Glutamatergic neuron (in vitro differentiated cells): ENCODE measurements at places on chromosomes 5 and 9. TPM values are rescaled to one million over a fixed set of nuclear protein-coding genes. Genes with fewer than 3 reads are reported as not detected.

DNA sequence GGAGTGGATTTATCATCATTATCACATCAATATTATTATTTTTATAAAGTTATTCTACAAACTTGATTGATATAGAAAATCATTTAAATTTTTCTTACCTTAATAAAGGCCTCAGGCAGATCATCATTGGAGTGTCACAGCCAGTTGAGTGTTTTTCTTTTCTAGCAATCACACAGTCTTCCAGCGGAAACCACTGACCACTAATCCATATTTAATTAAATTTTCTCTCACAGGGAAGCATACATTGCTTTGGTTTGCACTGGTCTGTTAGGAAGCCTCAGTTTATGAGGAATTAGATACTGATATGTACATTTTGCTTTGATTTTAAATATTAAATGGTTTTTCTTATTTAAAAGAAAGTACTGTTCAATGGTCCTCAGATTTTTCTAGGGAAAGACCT, 6.7 kb downstream of the SPZ1 start:
- DNase-seq: no peak
- peaks cover 1% of the 10 kb centered on the region for H3K27me3 ChIP-seq
- H3K4me1 ChIP-seq: peaks cover 2% of the 10 kb centered on the region

DNA sequence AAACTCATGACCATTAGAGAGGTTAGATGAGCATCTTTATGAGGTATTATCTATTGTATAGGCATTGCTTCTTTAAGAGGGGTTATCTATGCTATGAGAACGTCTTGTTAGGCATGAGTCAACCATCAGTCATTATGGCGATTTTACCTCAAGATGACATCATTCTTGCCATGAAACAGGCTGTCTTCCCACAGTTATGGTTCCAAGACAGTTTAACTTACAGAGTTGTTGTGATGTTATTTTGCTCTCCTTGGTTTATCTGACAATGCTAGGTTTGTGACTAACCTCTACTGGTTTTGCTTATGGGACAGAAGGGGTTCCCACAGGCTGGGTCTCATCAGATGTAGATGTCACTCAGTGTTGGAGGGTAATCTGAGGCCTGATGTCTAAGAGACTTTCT, 1864.7 kb upstream of the ACO1 start:
- DNase-seq: no peak
- H3K4me3 ChIP-seq: no peak overlapping the region
- H3K36me3 ChIP-seq: no peaks in the 10 kb centered on the region
- H3K27ac ChIP-seq: no peak overlapping the region
- H3K27me3 ChIP-seq: no peaks in the 10 kb centered on the region
- peaks cover 3% of the 10 kb centered on the region for H3K4me1 ChIP-seq

DNA sequence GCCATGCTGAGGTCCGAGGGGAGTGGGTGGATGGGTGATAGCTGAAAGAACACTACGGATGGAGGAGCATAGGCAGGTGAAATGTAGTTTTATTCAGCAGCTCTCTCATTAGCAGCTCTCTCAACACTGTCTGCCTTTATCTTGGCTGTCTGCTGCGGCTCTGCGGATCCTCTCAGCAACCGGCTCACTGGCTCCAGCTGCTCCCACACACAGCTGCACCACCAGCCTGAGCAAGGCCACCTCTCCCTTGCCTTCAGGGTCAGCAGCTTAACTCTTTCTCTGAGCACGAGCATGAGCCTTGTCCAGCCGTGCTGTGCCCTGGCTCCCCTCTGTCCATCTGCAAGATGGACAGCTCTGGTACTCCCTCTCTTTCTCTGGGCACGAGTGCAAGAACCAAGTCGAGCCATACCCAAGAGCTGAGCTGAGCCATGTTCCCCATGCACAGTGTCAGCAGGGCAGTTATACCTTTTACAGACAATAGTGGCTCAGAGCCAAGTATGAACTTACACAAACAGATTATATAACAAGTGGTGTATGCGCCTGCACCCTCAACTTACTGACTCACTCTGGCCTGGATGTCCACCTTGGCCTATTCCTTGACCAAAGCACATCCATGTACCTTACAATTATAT, 108.5 kb downstream of the MACIR start:
- DNase-seq: peak; percentile 40
- no peaks in the 10 kb centered on the region for H3K4me1 ChIP-seq
- H3K36me3 ChIP-seq: peaks cover 10% of the 10 kb centered on the region
- H3K4me3 ChIP-seq: no peak overlapping the region

DNA sequence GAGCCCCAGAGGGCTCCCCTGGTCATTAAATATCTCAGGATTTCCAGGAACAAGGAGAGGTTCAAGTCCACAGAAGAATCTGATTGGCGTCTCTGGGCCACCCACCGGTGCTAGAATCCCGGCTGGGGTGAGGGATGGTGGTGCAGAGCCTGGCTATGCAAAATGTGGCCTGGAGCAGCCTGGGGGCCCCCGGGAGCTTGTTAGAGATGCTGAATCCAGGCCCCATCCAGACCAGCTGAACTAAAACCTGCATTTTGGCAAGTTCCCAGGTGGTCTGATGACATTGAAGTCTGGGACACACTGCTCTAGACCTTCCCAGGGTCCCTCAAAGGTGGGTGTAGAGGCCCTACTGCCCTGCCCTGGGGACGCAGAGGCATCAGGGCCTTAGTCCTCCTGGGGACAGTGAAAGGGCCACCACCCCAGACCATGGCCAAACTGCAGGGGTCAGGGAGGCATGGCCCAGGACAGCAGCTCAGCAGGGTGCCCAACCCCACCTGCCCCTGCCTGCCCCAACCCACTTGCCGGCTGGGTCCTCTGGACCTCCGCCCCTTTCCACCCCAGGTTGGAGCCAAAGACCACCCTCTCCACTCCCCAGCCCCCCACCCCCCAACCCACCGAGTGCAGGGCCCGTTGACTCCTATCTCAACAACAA, 34.7 kb downstream of the ADAMTS2 start:
- peaks cover 12% of the 10 kb centered on the region for H3K27me3 ChIP-seq
- H3K27ac ChIP-seq: no peak overlapping the region
- no peak overlapping the region for H3K4me3 ChIP-seq

The FCN2 gene
- not detected for total RNA-seq

DNA sequence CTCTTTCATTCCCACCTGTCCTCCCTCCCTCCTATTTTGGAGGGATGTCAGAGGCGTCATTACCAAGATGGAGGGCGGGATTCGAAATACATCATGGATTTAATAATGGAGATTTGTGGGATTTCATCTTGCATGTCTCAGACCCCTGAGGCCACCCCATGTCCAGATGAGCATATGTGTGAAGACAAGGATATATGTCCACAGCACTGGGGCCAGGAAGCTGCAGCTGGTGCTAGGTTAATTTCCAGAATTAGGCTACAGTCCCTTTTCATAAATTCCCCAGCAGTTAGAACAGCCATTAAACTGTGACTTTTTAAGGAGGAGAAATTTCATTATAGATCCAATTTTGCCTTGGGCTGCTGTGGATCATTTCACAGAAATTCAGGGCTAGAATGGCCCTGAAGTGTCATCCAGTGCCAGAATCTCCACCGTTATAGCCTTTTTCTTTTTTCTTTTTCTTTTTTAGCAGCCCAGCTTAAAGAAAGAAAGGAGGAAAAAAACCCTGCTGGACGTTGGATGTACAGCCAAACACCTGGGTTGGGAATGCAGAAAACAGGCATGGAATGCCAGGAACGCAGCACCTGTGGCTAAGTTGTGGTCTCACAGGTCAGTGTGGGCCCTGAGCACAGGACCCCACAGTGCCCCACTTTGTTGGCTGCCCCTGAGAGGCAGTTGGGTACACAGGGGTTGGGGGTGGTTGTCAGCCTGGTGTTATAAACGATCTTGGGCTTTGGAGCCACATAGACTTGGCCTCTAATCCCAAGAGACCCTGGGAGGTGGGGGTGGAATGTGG, 50.2 kb upstream of the CXCL14 start:
- H3K36me3 ChIP-seq: peaks cover 15% of the 10 kb centered on the region
- peaks cover 3% of the 10 kb centered on the region for H3K27me3 ChIP-seq
- H3K27ac ChIP-seq: no peak overlapping the region
- H3K4me3 ChIP-seq: no peak overlapping the region
- no peak for DNase-seq
- H3K4me1 ChIP-seq: no peaks in the 10 kb centered on the region

The TAF11L14 gene
- not detected for total RNA-seq

DNA sequence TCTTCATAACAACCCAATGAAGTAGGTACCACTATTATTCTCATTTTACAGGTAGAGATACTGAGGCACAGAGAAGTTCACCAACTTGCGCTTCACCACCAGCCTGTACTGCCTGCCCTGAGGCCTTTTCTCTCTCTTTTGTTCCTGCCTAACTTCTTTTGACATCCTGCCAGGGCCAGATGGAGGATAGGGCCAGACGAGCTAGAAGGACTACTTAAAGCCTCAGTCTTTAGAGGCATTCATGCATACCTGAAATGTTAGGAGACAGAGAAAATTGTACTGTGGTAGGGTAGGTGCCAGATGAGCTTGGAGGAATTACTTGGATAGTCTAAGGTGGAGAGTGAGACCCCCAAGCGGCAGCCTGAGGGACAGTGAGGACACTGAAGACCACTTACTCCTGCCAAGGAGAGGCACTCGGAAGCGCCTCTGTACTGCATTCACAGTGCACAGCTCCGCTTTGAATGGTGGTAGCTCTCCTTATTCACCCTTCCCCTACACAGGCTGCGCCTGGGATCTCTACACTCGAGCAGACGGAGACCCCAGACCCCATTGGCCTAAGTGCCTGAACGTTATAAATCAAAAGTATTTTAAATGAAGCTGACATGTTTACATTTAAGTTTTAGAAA, 6.2 kb upstream of the ORM1 start:
- H3K36me3 ChIP-seq: no peaks in the 10 kb centered on the region
- DNase-seq: no peak
- no peak overlapping the region for H3K4me3 ChIP-seq
- peaks cover 6% of the 10 kb centered on the region for H3K4me1 ChIP-seq
- no peak overlapping the region for H3K27ac ChIP-seq

DNA sequence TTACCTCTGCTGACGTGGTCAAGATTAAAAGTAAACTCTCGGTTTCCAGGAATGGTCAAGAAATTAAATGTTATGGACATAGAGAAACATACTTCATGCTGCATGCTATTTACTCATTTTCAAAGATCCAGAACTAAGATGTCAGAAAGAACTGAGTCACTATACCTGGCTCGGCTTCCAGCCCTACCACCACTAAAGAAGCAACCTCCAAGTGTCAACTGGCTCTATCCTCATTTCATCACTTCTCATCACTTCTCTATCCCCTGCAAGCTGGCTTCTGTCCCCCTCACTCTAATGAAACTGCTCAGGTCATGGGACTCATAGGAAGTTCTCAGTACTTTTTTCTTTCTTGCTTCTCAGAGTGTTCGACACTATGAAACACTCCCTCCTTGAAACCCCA, 116.2 kb downstream of the CDK5RAP2 start:
- no peak for DNase-seq
- H3K36me3 ChIP-seq: no peaks in the 10 kb centered on the region
- no peak overlapping the region for H3K27ac ChIP-seq

DNA sequence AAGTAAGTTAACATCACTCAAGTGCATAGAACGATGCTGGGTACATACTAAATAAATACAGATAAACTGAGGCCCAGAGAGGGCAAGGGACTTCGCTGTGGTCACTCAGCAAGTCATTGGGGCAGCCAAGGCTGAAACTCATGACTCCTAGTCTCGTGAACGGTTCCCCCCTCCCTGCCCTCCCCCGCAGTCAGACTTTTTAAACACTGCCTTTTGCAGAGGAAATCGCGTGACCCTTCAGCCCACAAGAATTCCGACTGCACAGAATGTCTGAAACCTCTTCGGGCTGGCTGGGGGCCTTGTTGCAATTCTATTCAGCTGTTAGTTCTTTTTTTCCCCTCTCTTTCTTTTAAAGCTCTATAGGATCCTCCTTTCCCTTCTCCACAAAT, 28.1 kb downstream of the NEK6 start:
- no peak overlapping the region for H3K4me3 ChIP-seq
- no peak for DNase-seq
- H3K36me3 ChIP-seq: no peaks in the 10 kb centered on the region
- no peaks in the 10 kb centered on the region for H3K4me1 ChIP-seq
- H3K27me3 ChIP-seq: no peaks in the 10 kb centered on the region
- no peak overlapping the region for H3K27ac ChIP-seq

- no peaks in the 10 kb centered on the region for H3K27me3 ChIP-seq
- no peak for DNase-seq
- H3K36me3 ChIP-seq: peaks cover 5% of the 10 kb centered on the region
- H3K27ac ChIP-seq: no peak overlapping the region
- H3K4me1 ChIP-seq: no peaks in the 10 kb centered on the region
Measured at GRCh38 chr5:9207817-9208418, 338.0 kb downstream of the SEMA5A start.

- H3K27me3 ChIP-seq: peaks cover 2% of the 10 kb centered on the region
- H3K27ac ChIP-seq: no peak overlapping the region
- DNase-seq: no peak
- no peaks in the 10 kb centered on the region for H3K36me3 ChIP-seq
Measured at GRCh38 chr9:81474792-81475191, 214.6 kb downstream of the TLE1 start.

DNA sequence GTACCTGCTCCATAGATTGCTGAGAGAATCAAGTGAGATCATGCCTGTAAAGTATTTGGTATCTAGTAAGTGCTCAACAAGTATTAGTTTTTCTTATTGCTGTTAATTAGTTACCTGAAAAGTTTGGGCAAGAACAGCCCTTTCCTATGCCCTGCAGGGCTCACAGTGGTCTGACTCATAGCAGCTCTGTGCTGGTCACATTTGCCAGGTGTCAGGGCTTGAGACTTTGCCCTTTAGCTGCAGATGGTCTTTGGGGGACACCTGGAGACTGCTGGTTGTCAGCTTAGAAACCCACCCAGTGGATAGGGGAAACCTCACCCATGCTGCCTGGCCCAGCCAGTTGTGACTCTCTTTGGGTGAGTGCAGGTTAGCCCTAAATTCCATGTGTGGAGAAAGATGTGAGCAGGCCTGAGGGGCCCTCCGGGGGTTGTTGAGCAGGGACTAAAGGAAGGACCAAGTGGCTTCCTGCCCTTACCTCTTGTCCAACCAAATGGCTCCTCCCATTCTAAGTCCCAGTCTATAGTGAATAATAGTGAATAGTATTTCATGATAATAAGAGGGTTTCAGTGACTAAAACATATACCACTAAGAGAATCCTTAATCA, 9.0 kb downstream of the COL27A1 start:
- peaks cover 10% of the 10 kb centered on the region for H3K4me1 ChIP-seq
- no peak overlapping the region for H3K4me3 ChIP-seq
- no peak for DNase-seq
- H3K27me3 ChIP-seq: peaks cover 13% of the 10 kb centered on the region
- peak overlapping the region; percentile 17 for H3K27ac ChIP-seq

The ZNF483 gene
- total RNA-seq: 6.5 TPM

- H3K27me3 ChIP-seq: peaks cover 4% of the 10 kb centered on the region
- H3K36me3 ChIP-seq: no peaks in the 10 kb centered on the region
- no peak overlapping the region for H3K4me3 ChIP-seq
- H3K27ac ChIP-seq: no peak overlapping the region
- peaks cover 11% of the 10 kb centered on the region for H3K4me1 ChIP-seq
Measured at GRCh38 chr9:84486663-84487062, 146.1 kb upstream of the SLC28A3 start.

DNA sequence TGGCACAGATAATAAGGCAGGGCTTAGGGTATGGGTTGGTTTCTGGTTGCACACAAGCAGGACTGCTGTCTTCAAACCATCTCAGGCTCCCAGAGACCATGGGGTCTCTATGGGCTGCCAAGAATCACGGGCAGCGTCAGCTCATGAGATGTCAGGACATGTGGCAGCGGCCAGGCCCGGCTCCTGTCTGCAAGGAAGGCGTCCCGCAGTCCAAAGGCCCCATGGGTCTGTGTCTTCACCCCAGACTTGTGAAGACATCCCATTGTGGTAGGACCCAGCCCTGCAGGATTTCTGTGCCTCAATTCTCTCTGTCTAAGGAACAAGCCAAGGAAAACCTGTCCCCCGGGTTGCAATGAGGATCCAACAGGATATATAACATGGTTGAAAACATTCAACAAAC, 32.6 kb downstream of the IPPK start:
- no peak overlapping the region for H3K27ac ChIP-seq
- no peaks in the 10 kb centered on the region for H3K36me3 ChIP-seq
- peaks cover 2% of the 10 kb centered on the region for H3K4me1 ChIP-seq
- H3K4me3 ChIP-seq: no peak overlapping the region
